CD4-positive, alpha-beta T cell treated with Interferon gamma for 1 hour (primary cell): ENCODE measurements at places on chromosomes 5 and 9.
A peak's percentile ranks its signal among the peaks of the same experiment; 100 is the strongest.

- no peak for DNase-seq
Observed at GRCh38 chr5:88488130-88488529, 219.5 kb upstream of the TMEM161B start.

- DNase-seq = no peak
Observed at GRCh38 chr5:175659546-175660253, 1.8 kb downstream of the HRH2 start.

DNA sequence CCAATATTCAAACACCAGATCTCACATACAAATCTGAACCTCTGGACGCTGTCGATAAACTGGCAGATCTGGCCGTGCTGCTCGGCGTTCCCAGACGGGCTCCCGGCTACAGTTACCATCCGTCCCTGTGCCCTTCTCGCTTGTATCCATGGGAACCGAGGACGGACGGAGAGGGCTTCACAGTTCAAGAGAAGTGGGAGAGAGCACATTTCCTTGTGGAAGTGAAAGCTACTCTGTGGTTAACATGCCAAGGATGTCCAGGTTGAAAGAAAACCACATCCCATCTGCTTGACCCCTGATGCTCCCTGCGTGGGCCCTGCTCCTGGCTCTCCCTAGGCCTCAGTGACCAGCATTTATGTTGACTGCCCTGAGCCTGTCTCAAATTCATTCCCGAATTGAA, 6.3 kb upstream of the DBN1 start:
- no peak for DNase-seq

DNA sequence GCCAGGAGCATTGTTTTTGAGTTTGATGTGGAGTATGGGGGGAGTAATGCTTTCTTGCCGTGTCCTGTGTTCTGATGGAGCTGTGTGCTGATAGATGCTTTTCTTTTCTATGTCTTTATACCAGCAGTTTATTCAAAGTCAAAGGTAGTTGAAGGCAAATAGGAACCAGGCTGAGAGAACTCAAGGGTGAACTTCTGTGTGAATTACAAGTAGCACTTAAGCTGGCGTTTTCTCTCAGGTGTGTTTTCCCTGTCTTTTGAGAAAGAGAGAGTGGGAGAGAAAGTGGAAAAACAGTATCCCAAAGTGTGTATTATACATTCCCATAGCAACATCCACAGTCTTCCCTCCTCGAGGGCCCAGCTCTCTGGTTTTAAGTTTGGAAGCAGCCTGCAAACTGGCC, 1.5 kb downstream of the TNFAIP8 start:
- DNase-seq = no peak

GRCh38 chr5:120624021-120624563, 160.0 kb downstream of the PRR16 start:
- DNase-seq = no peak

- DNase-seq = no peak
Observed at GRCh38 chr5:139131921-139132432, 66.2 kb downstream of the SIL1 start.

- DNase-seq = no peak
Observed at GRCh38 chr9:19995619-19996018, 206.8 kb upstream of the SLC24A2 start.

- DNase-seq = no peak
Observed at GRCh38 chr9:112288029-112288428, 45.4 kb downstream of the PTBP3 start.

DNA sequence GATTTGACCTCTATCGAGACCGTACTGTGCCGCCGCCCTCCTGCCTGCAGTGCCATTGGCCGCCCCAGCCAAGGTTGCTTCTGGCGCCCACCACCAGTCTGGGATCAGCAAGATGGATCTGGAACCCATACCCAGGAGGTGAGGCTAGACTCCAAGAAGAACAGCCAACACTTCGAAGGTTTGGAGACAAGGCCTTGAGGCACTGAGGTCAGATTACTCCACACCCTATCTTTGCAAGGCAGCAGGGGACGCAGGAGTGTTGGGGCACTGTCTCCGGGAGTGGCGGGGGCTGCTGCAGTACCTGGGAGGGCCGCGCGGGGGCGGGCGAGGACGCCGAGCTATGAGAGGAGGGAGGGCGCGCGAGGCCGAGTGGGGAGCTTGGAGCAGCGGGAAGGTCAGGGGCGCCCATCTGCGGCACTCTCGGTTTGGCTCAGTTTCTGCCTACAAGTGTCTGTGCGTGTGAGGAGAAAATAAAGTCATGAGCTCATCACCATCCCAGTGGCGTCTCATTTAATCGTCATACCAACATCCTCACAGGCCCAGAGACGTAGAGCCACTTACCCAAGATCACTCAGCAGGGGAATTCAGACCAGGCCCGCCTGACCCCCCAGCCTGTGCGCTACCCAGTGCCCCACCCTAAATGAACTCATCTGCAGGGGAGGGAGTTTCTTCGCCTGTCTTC, 20.5 kb upstream of the PSD2 start:
- DNase-seq = peak; percentile 75

- DNase-seq = no peak
Observed at GRCh38 chr9:6219040-6219439, 3.4 kb downstream of the IL33 start.

DNA sequence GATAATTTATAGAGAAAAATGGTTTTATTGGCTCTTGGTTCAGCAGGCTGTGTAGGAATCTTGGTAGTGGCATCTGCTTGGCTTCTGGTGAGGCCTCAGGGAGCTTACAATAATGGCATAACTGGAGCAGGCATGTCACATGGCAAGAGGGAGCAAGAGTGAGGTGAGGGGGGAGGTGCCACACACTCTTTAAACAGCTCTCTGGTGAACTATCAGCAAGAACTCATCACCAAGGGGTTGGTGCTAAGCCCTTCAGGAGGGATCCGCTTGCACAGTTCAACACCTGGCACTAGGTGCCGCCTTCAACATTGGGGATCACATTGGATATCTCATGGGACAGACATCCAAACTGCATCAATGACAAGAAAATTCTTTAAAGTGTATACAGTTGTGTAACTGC, 10.5 kb downstream of the GPBP1 start:
- no peak for DNase-seq

DNA sequence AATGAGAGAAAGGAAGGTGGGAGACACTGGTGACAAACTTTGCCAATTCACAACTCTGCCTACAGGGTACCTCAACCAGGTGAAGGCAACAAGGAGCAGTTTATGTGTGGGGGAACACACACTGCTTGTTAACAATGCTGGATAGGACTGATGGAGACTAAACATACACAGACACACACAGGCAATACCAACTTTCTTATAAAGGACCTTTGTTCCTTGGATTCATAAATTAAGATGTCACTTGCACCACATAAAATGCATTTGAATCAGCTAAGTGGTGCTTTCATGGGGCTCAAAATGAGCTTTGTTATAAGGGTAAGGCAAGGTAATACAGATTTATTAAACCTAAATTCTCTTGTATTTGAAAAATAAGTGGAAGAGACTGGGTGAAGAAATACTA, 4.0 kb downstream of the TSTD2 start:
- DNase-seq = no peak

- DNase-seq = no peak
Observed at GRCh38 chr5:123436201-123436600, 13.0 kb upstream of the CEP120 start.

- DNase-seq = no peak
Observed at GRCh38 chr5:81181576-81182316, 51.4 kb upstream of the CKMT2 start.

- no peak for DNase-seq
Observed at GRCh38 chr5:165620394-165620793, 2115.0 kb downstream of the MAT2B start.

- no peak for DNase-seq
Observed at GRCh38 chr9:130665431-130666392, 1.3 kb downstream of the PRDM12 start.

DNA sequence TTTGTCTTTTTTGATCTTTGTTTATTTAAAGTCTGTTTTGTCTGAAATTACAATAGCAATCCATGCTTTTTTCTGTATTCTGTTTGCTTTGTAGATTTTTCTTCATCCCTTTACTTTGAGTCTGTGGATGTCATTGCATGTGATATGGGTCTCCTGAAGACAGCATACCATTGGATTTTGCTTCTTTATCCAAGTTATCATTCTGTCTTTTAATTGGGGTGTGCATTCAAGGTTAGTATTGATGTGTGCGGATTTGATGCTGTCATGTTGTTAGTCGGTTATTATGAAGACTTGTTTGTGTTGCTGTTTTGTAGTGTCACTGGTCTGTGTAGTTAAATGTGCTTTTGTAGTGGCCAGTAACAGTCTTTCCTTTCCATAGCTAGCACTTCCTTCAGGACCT, 23.0 kb downstream of the POLK start:
- DNase-seq = no peak

- peak; percentile 66 for DNase-seq
Observed at GRCh38 chr5:151239237-151239861, 13.6 kb upstream of the GM2A start.
